ENCODE measurements at places on chromosomes 1 and 21.
A peak's percentile ranks its signal among the peaks of the same experiment; 100 is the strongest.

GRCh38 chr1:28067523-28068090, 20.8 kb downstream of the EYA3 start:
- no peak for DNase-seq

GRCh38 chr1:180228648-180229482, 1.2 kb upstream of the LHX4 start:
- no peak for DNase-seq

GRCh38 chr1:64599242-64599641, 129.3 kb downstream of the CACHD1 start:
- DNase-seq, result no peak

GRCh38 chr1:182059936-182060335, 1.6 kb downstream of the ZNF648 start:
- DNase-seq, result no peak

DNA sequence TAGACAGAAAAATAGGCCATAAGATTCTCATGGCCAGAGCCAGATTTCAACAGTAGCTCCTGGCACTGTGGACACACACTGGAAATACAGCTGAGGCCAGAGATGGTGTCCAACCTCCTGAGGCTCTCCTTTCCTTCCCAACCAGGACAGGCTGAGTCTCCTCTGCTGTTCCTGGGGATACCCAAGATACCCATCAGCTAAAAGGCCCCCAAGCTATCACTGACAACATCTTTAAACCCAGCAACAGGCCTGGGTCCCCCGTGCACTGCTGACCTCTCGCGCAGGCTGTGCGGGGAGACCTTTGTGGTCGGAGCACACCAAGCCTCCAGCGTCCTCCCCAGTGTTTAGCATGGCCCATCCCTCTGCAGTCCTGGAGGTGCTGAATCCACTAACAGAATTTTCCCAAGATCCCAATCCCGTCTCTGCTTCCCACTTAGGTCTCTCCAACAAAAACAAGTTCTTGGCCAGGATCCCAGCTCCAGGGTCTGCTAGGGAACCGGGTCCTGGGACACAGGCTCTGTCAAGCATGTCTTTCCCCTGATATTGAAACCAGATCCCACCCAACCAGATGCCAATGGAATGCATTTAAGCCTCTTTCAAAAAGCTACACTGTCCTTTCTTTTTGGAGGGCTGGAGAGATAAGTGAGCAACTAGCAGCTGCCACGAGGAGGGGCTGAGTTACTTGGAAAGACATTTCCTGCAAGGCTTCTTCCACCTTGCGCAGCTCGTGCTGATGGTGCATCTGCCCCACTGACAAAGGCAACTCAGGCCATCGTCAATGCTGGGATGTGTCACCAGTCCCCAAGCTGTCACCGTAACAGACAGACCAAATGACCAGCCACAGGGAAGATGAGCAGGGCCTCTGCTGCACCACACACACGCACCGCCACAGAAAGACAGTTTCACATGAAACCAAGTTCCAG, 73.2 kb downstream of the BCAR3 start:
- no peak for DNase-seq

- DNase-seq, result no peak
Observed at GRCh38 chr1:25713961-25714360, 86.0 kb upstream of the SELENON start.

GRCh38 chr1:231508497-231508896, 20.0 kb upstream of the TSNAX start:
- no peak for DNase-seq

DNA sequence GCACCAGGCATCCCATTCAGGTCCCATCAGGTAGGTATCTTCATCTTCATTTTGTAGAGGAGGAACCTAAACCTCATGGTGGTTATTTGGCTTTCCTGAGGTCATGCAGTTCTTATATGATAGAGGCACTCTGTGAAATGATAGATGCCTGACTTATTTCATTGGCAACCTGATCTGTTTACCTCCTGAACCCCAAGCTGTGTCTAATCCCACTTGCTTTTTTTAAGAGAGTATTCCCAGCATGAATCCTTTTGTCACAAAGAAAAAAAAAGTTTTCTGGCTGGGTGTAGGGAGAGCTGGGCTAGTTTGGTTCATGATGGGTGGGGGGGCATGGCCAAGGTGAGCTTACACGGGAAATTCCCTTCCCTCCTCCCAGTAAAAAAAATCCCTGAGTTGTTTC, 154.2 kb downstream of the TENT5C start:
- no peak for DNase-seq

DNA sequence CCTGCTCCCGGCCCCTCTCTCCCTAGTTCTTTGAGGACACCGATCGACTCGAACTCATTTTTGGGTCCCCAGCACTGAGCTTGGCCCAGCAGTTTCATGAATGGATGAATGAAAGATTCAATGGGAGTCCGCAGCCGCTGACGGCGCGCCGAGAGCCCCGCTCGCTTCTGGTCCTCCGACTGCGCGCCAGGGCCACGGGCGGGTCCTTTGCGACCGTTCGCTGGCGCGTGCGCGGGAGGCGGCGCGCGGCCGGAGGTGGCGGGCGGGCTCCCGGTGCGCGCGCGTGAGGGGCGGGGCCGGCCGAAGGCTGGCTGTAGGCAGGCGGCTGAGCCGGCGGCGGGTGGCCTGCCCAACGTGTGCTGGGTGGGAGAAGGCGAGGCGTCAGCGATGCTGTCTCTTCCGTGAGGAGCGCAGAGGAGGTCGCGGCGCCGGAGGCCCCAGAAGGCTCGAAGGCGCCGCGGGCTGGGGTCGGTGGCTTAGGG, at the start of gene MAST2:
TSS of gene MAST2 (plus strand) at position 314 of the 482 bp plus-strand sequence. CDS start 284 bp downstream, outside the sequence.
- DNase-seq, result peak; percentile 84

DNA sequence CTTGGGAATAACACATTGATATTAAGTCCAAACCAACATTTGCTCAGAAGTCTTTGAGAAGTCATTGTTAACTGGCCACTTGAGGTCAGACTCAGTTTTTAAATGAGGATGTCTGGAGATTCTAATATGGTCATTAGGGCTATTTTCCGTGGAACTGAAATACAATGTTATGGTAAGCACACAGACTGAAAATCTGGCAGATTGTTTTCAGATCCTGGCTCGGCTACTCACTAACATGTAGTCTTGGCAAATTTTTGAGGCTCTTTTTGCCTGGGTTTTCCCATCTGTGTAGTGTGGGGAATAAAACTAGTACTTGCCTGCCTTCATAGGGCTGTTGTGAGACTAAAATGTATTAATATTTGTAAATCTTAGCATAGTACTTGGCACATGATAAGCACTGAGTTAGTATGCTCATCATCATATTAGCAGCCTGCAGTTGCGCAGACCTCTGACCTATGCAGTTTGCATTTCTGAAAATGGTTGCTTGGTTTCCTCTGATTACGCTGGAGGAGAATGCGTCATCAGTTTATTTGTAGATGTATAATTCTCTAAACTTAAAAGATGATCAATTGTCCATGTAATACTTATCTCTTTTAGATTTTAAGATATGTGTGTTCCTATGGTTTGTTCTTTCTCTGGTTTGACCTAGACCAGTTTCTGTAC, 100.8 kb downstream of the C1orf21 start:
- no peak for DNase-seq

DNA sequence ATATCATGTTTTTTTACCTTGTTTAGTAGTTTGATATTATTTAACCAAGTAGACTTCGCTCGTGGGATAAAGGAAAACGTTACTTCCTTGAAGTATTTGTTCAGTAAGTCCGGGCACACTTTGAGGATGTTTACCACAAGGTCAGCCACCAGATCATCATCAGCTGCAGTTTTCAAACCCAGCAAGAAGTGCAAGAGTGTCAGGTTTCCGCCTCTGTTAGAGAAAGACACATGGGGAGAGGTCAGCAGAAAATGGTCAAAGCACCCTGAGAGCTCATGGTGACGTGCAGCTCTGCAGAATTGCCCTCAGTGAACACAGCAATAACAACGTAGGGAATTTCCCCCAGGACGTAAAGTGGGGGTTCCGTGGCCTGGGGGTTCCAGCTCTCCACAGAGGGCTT, 24.4 kb downstream of the URB1 start:
- DNase-seq, result no peak

- no peak for DNase-seq
Observed at GRCh38 chr1:56418151-56418631, 161.2 kb downstream of the PLPP3 start.

GRCh38 chr1:160291248-160292220, 6.6 kb upstream of the PEX19 start:
- DNase-seq, result peak; percentile 67

- DNase-seq, result no peak
Observed at GRCh38 chr21:25079053-25079452, 528.2 kb downstream of the MRPL39 start.

GRCh38 chr1:205568469-205569361, 63.1 kb downstream of the ELK4 start:
- DNase-seq, result no peak

DNA sequence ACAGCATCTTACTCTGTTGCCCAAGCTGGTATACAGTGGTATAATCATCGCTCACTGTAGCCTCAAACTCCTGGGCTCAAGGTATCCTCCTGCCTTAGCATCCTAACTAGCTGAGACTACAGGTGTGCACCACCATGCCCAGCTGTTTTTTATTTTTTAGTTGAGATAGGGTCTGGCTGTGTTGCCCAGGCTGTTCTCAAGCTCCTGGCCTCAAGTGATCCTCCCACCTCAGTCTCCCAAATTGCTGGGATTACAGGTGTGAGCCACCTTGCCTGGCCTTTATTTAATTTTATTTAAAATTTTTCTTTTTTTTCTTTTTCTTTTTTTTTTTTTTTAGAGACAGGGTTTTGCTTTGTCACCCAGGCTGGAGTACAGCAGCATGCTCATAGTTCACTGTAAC, 9.2 kb downstream of the MAP7D1 start:
- DNase-seq, result no peak

GRCh38 chr21:35857095-35857494, 203.2 kb downstream of the SETD4 start:
- no peak for DNase-seq

GRCh38 chr1:236794585-236795034, 482 bp upstream of the MTR start:
- no peak for DNase-seq

GRCh38 chr21:17597680-17598079, 15.0 kb downstream of the BTG3 start:
- DNase-seq, result no peak

DNA sequence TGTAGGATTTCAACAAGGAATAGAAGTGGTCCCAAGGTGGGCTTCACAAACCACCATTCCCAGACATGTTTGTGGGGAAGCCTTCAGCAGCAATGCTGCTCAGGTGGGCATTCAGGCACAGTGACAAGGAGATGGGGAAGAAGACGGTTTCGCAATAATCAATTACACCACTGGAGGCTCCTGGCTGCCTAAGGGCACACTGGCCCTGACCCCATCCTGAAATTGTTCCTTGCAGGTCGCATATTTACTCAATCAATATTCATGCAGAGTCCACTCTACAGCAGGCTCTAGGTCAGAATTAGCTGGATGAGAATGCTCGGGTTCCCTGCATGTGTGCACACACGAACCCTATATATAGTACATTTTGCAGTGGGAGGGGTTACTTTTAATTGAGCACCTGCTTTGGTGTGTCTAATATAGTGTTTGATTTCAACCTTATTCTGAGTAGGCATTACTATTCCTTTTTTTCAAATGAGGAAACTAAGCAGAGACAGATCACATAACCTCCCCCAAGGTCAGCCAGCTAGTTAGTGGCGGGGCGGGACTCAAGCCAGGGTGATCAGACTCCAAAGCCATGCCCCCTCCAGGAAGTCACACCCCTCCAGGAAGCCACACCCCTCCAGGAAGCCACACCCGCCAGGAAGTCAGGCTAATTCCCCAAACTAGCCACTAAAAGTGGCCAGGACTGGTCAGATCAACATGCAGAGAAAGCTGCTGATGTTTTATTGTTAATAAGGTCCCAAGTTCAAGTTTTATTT, 106.5 kb downstream of the HLCS start:
- DNase-seq, result no peak

GRCh38 chr1:182415789-182416188, 15.3 kb upstream of the TEDDM1 start:
- DNase-seq, result no peak

DNA sequence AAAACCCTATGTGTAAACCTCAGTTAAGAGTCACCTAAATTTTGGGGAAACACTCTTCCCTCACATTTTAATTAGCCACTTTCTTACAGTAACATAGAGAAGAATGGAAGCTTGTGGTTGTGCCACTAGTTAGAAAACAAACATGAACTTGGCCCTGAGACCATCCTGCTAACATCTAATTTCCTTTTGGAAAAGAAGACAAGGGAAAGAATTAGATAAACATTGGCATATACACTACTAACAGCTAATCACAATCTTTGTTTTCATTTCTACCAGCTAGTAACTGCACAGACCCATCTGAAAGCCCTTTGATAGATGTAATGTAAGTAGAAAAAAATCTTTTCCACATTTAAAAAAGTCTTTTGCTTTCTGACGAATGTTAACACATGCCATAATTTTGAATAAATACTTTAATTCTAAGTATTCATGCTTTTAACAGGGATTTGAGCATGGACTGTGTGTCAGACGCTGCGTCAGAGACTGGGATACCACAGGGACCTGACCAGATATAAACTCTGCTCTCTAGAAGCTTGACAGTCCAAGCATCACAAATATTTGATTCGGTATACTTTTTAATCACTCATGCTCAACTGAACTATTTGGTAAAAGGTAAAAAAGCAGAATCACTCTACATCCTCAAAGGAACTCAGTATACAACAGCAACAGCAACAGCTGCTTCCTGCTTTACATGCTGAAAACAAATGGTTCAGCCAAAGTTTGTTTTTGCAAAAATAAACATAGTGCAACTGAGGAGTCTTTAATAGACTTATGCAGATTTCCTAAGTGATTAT, 30.2 kb downstream of the DPH5 start:
- no peak for DNase-seq

DNA sequence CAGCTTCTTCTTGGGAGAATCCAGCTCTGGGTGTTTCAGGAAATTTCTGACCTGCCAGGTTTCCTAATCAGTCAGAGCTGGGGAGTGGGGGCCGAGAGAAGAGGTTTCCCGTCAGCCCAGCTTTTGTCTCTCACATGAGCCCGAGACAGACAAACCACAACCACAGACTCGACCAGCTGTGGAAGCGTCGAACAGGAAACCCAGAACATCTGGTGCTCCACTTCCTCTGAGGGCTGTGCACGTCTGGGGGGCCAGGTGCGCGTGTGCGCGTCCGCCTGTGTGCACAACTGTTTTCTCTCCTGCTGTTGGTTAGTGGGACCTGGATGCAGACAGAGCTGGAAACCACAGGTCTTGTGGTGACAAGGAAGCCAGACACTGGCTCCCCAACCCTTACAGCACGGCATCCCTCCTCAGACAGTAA, 113.0 kb upstream of the SLC25A33 start:
- DNase-seq, result no peak

- no peak for DNase-seq
Observed at GRCh38 chr1:234089396-234089795, 184.9 kb downstream of the SLC35F3 start.

GRCh38 chr1:201785291-201785690, 43.7 kb upstream of the IPO9 start:
- DNase-seq, result no peak

DNA sequence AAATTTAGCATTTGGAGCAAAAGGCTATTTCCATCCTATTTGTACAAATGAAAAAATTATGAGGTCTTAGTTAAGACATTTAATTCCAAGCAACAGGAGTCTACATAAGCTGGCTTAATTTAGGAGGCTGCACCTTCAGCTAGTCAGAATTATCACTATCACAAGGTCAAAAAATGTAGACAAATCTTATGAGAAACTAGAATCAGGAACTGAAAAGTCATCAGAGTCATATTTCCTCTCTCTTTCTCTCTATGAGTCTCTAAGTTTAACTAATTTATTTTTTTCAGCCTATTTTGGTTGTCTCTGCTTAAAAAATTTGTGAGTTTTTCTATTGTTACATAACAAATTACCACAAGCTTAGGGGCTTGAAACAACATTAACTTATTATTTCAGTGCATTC, 807.1 kb upstream of the PRMT6 start:
- DNase-seq, result no peak
